ENCODE measurements at places on chromosomes 13 and 19.

DNA sequence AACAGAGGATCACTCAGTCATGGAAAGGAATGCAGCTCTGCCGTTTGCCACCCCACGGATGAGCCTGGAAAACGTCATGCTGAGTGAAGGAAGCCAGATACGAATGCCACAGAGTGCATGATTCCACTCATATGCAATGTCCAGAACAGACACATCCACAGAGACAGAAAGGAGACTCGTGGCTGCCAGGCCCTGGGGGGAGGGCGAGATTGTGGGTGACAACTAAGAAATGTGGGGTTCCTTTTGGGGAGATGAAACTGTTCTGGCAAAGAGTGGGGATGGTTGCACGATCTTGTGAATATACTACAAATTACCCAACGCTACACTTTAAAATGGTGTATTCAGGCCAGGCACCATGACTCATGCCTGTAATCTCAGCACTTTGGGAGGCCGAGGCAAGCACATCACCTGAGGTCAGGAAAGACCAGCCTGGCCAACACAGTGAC, 27.2 kb upstream of the NAPA start:
- no peak for ATAC-seq

DNA sequence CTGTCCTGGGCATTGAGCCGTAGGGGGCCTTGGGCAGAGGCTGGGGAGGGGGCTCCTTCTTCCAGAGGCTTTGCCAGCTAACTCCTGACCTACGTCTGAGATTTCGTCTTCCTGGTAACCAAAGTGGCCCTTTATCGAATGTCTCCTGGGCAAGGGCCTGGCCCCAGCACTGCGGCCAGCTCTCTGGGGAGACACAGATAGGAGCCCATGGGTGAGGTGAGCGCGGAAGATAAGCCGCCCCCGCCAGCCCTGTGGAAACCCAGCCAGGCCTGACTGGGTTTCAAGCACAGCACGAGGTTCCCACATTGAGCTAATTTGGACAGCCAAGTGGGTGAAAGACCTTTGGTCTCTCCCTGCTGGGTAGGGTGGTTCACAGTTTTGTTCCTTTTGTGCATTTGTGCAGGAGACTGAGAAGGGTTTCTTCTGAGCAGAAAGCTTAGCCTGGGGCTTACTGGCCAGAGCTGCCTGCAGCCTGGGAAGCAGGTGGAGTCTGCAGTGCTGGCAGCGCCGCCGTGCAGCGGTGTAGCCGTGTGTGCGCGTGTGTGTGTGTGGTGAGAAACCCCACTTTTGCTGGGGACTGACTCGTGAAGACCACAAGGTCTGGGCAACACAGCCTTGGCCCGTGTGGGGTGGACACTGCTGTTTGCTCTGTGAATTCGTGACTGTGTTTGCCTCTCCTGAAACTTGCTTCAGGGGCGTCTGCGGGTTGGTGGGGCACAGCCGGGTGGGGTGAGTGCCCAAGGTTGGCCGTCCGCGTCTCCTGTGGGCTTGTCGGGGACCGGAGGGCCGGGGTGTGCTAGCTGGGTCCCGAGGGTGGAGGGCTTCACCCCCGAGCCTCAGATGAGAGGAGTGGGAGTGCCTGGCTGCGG, 2.5 kb downstream of the BSG start:
- peak; percentile 48 for ATAC-seq

DNA sequence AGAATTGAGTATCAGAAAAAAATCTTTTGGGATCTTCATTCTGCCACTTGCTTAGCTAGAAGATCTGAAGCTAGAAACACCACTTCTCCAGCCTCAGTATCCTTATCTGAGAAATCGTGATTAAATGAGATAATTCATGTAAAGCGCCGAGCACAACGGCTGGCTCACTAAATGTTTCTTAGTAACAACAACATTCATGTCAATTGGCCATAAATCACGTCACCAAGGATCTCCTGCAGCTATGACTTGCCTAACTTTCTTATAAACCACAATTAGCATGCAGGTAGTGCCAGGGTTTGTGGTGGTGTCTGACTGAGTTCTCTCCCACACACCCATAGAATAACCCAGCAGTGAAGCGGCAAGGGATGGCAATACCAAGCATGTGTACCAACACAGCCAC, 501.3 kb downstream of the EFNB2 start:
- peak; percentile 15 for ATAC-seq

DNA sequence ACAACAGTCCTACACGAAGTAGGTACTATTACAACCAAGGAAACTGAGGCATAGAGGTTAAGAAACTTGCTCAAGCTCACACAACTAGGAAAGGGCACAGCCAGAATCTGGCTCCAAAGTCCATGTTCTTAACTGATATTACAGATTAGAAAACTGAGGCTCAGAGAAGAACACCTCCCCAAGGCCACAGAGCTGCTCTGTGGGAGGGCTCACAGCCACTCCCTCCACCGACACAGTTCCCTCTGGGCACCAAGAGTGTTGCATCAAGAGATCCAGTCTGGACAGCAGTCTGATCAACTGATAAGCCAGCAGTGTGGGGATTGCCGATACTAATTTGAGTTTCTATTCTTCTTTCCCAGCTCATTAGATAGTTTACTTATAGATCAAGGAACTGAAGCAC, 29.5 kb downstream of the SLC15A1 start:
- ATAC-seq, result no peak

GRCh38 chr13:54536112-54536511, 1507.5 kb downstream of the OLFM4 start:
- peak; percentile 25 for ATAC-seq

DNA sequence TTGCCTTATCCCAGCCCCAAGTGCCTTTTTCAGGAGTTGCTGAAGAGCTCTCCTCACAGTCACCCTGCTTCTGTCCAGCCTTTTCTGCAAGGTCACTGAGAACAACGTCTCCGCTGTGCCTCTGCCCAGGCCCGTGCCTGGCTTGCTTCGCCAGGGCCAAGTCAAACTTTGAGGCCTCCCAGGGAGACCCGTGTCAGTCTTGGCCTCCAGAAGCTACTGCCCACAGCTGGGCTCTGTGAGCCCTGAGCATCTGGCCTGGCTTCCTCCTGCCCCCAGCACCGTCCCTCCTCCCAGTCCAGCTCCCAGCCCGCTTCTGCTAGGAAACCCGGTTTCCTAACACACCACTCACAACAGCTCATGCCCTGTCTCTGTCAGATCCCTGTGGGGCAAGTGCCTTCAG, 165.9 kb downstream of the TEX29 start:
- no peak for ATAC-seq

- no peak for ATAC-seq
Observed at GRCh38 chr19:35225951-35226350, 2.6 kb downstream of the FAM187B start.

- no peak for ATAC-seq
Observed at GRCh38 chr13:73835138-73835721, 299.0 kb downstream of the KLF12 start.

GRCh38 chr13:39818953-39819352, 163.5 kb downstream of the COG6 start:
- no peak for ATAC-seq

GRCh38 chr13:45787346-45787745, 64.2 kb downstream of the SIAH3 start:
- ATAC-seq, result peak; percentile 38

DNA sequence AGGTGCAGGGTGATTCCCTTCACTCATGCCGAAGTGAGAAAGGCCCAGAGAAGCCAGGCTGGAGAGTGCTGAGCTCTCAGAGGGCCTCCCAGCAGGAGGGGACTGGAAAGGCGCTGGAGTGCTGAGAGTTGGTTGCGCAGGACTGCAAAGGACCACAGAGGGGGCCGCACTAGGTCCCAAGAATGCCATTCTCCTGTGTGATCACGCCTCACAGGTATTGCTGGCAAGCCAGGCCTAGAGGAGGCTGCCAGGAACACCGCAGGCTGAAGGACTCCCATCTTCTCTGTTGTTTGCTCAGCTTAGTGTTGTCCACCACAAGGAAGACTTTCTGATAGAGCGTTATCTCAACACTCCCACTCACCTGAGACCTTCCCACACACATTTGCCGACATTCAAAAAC, 165.0 kb downstream of the FGF14 start:
- ATAC-seq, result no peak

- ATAC-seq, result peak; percentile 90
Observed at GRCh38 chr19:40974633-40975037, 16.4 kb upstream of the CYP2B6 start.

- ATAC-seq, result no peak
Observed at GRCh38 chr13:110168999-110169933, 137.7 kb downstream of the COL4A1 start.

- no peak for ATAC-seq
Observed at GRCh38 chr19:50599427-50599826, 31.2 kb upstream of the LRRC4B start.

GRCh38 chr19:8045872-8046568, 6.5 kb upstream of the CCL25 start:
- no peak for ATAC-seq

GRCh38 chr19:48673436-48674100, 751 bp upstream of the NTN5 start:
- no peak for ATAC-seq

- ATAC-seq, result no peak
Observed at GRCh38 chr19:38650911-38651584, 3.6 kb downstream of the ACTN4 start.

DNA sequence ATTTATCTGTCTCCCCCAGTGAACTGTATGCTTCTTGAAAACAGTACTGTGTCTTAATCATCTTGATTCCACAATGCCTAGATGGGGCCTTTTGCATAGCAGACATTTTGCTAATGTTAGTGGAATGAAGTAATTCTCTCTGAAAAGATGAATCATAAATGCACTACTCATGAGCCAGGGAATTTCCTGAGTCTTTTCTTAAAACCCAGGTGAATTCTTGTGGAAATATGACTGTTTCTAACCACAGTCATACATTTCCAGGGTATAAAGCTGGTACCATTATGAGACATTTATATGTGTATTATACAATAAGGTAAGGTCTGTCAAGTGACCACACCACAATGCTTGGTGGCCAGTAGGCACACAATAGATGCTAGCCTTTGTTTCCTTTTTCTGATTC, 5.5 kb upstream of the KCTD4 start:
- no peak for ATAC-seq

- peak; percentile 38 for ATAC-seq
Observed at GRCh38 chr13:107563099-107563925, 652.0 kb downstream of the LIG4 start.

DNA sequence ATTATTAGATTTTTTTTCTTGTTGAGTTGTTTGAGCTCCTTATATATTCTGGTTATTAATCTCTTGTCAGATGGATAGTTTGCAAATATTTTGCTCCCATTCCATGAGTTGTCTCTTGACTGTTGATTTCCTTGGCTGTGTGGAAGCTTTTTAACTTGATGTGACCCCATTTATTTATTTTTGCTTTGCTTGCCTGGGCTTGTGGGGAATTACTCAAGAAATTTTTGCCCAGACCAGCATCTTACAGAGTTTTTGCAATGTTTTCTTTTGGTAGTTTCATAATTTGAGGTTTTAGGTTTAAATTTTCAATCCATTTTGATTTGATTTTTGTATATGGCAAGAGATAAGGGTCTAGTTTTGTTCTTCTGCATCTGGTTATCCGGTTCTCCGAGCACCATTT, 124.7 kb downstream of the PCCA start:
- no peak for ATAC-seq

GRCh38 chr13:60090574-60090973, 73.2 kb downstream of the DIAPH3 start:
- no peak for ATAC-seq

DNA sequence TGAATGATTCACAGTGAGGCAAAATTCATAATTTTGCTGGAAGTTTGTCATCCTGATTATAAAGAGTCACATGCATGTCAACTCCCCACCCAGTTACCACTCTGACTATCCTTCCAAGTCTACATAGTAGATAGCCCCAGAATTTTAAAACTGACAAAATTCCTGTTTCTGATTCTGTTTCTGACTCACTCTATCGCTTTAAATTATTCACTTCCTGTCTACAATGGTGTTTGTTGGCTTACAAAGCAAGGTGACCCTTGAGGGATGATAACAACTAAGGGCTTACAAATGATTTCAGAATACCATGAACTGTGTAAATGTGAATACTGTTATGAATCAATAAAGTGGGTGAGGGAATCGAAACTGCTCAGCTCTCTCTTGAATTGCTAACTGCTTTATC, 98.7 kb upstream of the KL start:
- ATAC-seq, result no peak

- no peak for ATAC-seq
Observed at GRCh38 chr13:20370815-20371421, 138.8 kb upstream of the GJB6 start.

- ATAC-seq, result no peak
Observed at GRCh38 chr13:112619730-112620631, 32.0 kb upstream of the TUBGCP3 start.
